ENCODE measurements at places on chromosomes 2 and 18.

GRCh38 chr2:171165967-171166327 lies 5.3 kb upstream of the TLK1 start:
- no peak for DNase-seq

GRCh38 chr2:75065402-75066008 lies 107.1 kb downstream of the POLE4 start:
- no peak for DNase-seq

DNA sequence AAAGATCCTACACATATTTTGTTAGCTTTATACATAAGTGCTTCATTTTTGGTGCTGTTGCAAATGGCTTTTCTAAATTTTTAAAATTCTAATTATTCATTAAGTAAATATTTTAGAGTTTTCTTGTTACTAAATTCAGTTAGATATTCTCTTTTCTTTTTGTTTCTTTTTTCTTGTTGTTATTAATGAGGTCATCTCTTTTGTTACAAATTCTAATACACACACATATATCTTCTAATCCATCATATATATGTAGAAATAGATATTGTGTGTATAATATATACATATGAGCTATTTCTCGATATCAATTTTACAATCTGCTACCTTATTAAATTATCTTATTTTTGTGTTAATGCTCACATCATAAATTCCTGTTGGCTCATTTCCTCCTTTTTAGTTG lies 255.9 kb downstream of the GALR1 start:
- DNase-seq, result no peak

- no peak for DNase-seq
These were observed 93.0 kb downstream of the STPG4 start for GRCh38 chr2:47061944-47062678.

DNA sequence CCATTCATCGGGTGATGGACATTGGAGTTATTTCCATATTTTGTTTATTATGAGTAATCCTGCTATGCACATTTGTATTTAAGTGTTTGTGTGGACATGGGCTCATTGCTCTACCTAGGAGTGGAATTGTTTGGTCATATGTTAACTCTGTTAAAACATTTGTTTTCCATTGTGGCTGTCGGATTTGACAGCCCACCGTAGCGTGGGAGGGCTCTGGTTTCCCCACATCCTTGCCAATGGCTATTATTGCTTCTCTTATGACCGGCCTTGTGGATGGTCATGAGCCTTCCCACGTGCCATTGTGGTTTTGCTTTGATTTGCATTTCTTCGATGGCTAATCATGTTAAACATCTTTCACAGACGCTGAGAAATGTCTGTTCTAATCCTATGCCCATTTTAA lies 92.0 kb downstream of the ZNF236 start:
- DNase-seq, result no peak

GRCh38 chr2:21279525-21279924 lies 155.8 kb downstream of the TDRD15 start:
- DNase-seq, result no peak

GRCh38 chr18:21291106-21291505 lies 49.1 kb downstream of the GREB1L start:
- no peak for DNase-seq

DNA sequence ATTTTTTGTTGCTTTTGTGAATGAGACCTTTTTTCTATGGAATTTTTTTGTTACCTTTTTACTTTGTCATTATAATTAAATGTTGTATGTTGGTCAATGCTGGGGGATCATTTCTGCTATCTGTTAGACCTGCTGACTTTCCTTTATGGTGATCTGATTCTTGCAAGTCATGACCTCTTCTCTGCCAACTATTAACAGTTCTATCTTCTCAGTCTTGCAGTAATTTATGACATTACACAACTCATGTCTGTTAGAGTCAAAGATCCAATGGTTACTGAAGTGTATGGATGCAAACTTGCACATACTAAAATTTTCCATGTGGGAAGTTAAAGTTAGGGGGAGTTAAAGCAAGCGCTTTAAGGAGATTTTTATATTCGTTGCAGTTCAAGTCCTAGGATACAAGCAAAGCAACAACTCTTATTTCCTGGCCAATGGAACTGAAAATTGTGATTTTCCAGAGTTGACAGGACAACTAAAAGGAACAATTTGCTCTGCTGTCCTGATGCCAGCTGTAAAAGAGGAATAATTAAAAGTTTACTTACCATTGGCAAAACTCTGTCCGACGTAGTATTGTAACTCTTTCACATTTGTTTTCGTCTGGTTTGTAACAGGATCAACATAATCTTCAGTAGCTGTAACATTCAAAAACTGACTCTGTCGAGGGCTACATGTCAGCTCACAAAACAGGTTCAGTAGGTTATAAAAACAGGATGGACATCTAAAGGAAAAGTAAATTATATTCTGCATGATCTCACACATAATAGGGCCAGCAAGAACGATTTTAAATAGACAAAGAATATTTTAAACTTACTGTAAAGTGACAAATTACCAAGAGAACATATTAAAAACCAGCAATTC lies 17.8 kb downstream of the NPC1 start:
- DNase-seq, result no peak

DNA sequence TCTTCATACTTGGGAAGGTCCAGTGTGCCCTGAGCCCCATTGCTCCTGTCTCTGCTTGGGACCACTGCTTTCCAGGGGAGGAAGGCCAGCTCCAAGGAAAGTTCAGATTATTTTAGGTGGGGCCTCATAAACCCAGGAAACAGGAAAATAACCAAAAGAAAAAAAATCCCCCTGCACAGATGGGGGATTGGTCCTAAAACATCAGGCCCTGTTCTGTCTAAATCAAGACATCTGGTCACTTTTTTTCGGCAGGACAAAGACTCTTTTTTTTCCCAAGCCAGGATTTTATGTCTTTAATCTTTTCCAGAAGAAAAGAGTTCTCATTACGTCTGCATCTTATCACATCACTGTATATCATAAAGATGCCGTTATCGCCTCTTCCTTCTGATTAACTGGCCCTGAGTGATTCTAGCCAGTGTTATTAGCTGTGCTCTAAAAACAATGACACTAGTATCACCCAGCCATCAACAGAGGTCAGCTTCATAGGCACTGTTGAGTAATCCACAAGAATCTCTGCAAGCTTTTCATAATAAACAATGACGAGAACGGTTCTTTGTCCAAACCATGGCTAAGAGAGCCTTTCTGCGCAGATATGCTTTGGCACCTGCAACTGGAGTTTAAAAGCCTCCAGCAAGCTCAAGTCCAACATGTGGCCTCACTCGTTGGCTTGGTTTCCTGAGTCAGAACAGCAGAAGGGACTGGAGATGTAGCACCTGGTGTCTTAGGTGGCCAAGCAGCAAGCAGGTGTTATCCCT lies 138.2 kb downstream of the VAPA start:
- DNase-seq, result no peak

DNA sequence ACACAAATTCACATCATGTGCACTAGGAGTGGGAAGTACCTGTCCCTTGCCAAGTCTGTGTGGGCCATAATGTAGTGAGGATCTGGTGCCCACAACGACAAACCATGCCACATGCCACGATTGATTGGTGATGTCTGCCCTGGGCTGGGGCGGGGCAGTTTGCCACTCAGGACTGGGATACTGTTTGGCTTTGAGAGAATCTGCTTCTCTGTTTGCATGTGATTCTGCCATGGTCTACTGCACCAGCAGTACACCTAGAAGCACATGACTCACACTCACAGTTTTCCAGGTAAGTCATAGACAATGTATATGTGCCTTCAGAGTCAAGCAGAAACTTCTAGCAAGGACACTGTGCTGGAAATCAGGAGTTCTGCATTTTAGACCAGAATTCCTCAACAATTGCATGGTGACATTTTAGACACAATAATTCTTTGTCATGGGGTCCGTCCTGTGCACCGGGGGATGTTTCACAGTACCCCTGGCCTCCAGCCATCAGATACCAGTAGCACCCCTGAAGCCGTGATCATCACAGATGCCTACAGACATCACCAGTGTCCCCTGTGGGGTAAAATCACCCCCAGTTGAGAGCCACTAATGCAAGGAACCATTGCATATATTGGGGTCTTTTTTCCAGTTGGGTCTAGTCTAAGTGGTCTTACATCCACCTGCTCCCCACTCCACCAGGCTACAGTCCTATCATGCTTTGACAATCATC lies 278.3 kb downstream of the EIPR1 start:
- no peak for DNase-seq

DNA sequence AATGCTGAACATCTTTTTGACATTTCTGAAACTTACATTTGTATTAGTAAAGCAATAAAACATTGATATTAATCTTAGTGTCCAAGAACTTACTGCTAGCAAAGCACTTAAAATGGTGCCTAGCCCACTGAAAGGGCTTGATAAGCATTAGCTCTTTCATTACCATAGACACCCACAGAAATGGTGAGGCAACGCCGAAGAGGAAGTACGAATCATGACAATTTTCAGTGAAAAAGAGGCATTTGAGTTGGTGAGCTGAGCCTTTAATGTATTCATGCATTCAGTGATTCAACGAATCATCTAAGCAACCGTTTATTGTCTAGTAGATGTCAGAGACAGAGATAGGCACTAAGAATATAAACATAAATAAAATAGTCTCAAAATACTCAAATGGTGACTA lies 101.1 kb downstream of the PIGN start:
- DNase-seq, result no peak

DNA sequence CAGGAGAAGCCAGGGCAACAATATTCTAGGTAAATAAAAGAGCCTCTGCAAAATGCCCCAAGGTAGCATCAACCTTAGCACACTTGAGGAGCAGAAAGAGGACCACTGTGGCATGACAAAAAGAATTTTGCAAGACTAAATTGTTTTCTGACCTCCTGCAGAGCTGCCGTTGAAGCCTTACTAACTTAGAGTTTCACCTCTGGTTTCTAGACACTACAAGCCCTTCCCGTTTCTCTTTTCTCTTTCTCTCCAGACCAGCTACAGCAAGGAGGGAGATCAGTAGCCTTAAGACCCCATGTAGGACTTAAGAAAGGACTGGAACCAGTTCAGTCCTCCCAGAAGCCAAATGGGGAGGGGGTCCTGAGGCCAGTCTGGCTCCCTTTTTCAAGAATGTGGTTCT lies 73.3 kb upstream of the SP3 start:
- DNase-seq, result no peak

GRCh38 chr2:147440734-147441133 lies 404.1 kb upstream of the ACVR2A start:
- no peak for DNase-seq

DNA sequence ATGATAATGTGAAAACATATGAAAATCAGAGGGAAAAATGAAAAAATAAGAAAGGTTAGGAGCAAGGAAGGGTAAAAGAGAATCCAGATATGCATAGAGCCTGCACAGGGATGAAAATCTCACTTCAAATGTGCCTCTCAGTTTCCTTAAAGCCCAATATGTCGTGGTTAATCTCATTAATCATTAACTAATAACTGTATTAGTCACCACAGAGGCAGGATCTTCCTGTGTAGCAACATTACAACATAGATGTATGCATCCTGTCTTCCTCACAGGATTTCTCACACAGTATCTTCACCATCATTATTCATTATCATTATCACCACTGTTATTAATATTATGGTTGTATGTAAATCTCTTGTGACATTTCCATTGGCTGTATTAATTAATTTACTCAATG lies 361.2 kb upstream of the SOX11 start:
- DNase-seq, result no peak

- no peak for DNase-seq
These were observed 370.4 kb downstream of the CLIP4 start for GRCh38 chr2:29485631-29486030.

- DNase-seq, result no peak
These were observed 489.3 kb downstream of the ZNF516 start for GRCh38 chr18:76005632-76006208.

GRCh38 chr2:41922177-41922576 lies 125.6 kb upstream of the PKDCC start:
- no peak for DNase-seq

- DNase-seq, result no peak
These were observed 17.2 kb downstream of the SH3YL1 start for GRCh38 chr2:246489-247144.

DNA sequence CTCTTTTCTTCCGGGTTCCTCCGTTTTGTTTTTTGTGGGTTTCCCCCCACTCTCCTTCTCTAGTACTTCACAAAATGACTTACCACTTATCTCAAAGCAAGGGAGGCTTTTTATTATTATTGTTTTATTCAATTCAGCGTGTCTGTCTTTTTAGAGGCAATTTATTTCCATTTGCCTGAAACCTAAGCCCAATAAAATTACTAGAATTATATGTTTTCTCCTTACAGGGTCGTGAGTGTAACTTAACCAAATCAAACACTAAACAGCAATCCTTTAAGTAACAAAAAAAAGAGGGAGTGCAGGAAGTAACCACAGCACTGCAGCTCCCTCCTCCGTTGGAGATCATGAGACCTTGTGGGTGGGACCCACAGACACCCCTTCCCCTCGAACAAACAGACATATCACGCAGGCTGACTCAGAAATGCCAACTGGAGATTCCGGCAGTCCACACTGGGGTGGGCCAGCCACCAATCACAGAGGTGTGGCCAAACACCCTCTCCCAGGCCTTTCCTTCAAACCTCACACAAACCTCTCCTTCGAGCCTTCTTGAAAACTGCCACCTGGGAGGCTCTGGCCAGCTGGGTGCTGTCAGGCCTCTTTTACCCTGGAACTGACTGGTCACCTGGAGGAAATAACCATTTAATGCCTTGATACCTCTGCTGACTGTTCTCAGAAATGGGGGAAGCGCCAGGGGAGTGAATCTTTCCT lies 207.1 kb upstream of the SMAD2 start:
- DNase-seq, result no peak

DNA sequence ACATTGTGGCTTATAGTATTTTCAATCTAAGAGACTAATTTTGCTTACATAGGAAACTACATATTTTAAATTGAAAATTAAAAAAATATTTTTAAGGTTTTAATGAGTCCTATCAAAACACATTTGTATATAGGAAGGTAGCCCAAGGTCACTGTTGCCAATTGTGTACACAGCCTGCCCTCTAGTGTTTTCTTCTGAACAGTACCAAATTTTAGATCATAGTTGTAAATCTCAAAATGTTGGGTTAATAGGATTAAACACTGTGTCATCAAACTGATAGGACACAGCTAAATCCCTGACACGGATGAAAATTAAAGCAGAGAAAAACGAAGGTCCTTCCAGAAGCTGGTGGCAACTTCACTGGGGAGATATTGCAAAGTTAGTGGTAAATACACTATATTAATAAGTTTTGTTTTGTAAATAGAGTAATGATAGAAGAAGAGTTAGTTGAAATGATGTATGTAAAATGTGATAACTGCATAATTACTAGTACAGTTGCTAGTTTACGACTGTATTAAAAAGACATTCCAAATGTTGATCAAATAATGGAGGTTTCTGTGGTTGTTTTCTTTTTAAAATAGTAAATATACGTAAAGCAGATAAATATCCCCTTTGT lies 19.7 kb downstream of the CLUL1 start:
- no peak for DNase-seq

- DNase-seq, result no peak
These were observed 13.6 kb downstream of the CLUL1 start for GRCh38 chr18:610214-610928.
